SW480 (cell line): ENCODE measurements at places on chromosomes 12 and 14.

GRCh38 chr14:69041783-69042182 lies 62.7 kb upstream of the ACTN1 start:
- no peak for DNase-seq

- no peak for DNase-seq
These were observed 5.4 kb downstream of the FOS start for GRCh38 chr14:75283833-75284563.

DNA sequence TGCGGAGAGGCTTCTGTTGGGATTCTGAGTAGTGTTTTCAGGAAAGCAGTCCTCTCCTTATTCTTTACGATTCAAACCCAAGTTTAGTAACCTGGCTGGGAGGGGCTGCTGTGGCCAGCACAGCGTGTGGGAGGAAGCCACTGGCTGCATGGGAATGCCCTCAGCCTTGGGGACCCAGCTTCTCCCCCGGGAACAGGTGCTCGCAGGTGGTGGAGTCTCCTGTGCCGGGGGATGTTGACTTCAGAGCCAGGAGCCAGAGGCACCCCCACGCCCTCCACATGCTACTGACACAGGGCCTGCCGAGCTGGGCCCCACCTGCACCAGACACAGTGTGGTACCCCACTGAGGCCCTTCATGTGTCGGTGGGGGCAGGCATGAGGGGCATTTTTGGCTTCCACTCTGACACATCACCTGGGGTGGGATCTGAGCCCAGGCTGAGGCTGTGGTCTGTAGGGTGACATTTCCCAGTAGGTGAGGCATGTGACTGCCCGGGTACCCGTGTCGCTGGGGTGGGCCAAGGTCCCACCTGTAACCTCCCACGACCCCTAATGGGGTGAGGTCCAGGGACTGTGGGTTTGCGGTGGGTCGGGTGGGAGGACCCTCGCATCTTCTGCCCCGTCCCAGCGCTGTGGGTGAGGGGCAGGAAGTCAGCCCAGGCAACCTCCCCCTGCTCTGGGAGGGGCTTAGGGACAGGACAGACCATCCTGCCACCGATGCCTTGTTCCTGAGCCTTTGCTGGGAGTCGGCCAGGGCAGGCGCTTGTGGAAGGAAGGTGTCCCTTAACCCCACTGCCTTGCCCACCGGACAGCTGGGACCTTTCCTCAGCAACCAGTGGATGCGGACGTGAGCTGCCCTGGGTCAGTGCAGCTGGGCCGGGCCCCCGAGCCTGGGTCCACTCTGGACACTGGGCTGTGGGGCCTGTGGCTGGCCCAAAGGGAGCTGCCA lies 26.5 kb downstream of the MTA1 start:
- DNase-seq, result no peak

DNA sequence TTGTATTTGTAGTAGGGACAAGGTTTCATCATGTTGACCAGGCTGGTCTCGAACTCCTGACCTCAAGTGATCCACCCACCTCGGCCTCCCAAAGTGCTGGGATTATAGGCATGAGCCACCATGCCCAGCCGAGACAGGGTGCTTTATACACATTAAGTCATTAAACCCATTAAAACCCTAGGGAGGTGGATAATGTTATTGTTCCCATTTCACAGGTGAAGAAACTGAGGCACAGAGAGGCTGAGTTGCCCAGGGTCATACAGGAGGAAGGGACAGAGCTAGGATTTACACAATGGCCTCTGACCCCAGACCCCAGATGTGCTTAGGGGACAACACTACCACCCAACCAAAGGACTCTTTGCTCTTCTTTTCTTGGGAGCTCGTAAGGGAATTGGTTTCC lies 51.0 kb upstream of the RIN3 start:
- DNase-seq, result no peak

DNA sequence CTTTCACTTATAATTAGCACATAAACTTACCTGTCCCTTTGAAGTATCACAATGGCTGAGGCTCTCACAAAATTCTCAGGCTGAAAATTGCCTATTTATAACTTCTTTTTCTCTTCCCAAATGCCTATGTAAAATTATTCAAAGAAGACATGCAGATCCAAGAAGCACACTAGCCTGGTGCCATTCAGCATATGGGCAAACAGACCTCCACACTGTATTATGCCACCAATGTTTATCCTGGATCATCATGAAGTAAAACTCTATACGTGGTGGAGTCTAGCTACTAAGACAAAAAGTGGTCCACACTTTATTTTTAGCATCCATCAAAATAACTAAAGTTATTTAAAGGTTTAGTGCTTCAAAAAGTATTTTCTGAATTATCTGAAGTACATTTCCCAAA lies 15.8 kb downstream of the TC2N start:
- DNase-seq, result no peak

DNA sequence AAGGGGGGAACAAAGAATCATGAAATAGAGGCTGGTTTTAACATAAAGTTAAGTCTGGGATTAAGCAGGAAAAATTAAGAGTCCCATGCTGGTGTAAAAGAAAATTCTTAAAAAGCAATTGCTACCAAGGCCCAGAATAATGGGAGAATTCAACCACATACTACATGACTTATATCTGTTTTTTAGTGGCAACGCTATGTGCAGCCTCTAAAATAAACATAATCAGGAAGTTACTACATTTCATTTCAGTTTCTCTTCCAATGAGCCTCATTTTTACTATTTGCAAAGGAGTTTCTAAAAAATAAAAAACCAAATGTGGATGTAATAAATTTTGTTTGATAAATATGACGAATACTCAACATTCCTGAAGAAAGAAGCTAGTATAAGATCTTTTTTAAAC lies 58.1 kb downstream of the CPNE8 start:
- no peak for DNase-seq

DNA sequence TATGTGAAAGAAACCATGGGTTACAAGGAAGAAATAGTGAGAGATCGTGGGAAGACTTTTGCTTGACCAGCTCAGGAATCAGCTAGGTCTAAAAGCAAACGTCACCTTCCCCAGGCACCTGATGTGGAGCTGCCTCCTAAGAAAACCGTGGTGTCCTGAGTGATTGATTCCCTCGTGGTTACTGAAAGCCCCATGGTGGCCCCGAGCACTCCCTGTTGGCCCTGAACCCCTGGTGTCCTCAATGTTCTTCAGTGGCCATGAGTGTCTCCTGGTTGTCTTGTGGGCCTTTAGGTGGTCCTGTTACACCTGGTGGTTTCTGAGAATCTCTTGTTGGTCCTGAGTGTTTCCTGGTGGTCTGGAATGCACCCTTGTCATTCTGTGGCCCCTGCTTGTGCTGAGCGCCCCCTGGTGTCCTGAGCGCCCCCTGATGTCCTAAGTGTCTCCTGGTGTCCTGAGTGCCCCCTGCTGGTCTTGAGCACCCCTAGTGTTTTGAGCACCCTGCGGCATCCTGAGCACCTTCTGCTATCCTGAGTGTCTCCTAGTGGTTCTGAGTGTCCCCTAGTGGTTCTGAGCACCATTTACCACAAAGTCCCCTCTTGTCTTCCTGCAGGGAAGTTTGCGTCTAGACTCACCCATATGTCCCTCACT lies 518.7 kb downstream of the TMEM121 start:
- peak; percentile 85 for DNase-seq

DNA sequence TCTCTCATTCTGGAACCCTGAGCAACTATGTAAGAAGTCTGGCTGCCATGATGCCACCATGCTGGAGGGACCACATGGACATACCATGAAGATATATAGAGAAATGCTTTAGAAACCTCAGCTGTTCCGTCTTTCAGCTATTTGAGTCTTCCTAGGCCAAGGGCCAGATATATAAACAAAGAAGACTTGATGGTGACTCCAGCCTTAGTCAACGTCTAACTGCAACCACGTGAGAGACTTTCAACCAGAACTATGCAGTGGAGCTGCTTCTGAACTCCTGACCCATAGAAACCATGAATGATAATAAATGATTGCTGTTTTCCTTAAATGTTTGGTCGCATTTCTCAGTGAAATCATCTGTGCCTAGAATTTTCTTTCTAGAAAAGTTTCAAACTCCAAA lies 20.0 kb upstream of the KITLG start:
- DNase-seq, result no peak

- no peak for DNase-seq
These were observed 36.2 kb downstream of the ANAPC7 start for GRCh38 chr12:110367181-110367864.

DNA sequence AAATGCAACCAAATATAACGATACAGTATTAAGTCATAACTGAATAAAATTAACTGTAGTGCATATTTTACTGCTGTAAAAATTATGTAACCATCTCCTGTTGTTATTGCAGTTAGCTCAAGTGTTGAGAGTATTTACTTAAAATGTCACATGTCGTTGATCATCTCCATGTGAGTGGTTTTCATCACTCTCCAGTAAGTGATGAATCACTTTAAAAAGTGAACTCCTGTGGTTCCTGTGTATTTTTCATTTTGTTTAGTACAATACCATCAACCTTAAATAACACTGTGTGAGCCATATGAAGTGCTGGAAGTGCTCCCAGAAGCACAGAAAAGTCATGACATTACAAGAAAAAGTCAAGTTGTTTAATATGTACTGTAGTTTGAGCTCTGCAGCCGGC lies 104.7 kb upstream of the SLCO1B1 start:
- DNase-seq, result no peak

DNA sequence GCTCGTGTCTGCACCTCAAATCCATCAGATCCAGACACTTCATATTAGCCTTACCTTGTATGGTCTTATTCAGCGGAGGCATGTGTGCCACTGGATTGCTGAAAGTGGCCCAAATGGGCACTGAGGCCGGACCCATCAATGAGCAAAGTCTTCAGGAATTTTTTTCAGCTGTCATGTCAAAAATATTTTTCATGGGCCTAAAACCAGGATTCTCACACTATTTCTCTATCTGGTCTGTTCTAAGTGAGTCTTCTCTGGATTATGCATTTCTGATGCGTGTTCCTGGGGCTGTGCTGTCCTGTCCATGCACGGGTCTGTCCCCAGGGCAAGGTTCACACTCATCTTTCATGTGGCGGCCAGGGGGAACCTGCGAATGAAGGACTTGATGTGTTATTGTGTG lies 94.6 kb downstream of the KCNA5 start:
- no peak for DNase-seq

DNA sequence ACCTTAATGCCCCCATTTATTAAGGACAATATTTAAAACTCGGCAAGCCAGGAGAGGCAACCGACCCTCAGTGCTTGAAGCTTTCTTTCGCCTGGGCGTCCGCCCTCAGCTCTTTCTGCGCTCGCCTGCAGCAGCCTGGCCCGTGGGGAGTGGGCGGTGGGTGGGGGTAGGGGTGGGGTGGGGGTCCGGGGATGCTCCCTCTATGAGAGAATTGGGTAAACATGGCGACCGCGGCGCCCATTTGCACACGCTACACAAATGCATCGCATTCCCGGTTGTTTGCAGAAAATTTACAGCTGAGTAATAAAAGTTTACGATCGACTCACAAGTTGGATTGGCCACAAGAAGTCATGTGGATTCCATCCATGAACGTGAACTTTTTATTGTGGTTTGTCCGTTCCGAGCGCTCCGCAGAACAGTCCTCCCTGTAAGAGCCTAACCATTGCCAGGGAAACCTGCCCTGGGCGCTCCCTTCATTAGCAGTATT lies 7.7 kb downstream of the HOXC8 start:
- DNase-seq, result peak; percentile 87
